ENCODE measurements at places on chromosomes 2 and 18. TPM values are rescaled to one million over a fixed set of nuclear protein-coding genes. Genes with fewer than 3 reads are reported as not detected.

Gene SCN2A
- not detected for total RNA-seq

DNA sequence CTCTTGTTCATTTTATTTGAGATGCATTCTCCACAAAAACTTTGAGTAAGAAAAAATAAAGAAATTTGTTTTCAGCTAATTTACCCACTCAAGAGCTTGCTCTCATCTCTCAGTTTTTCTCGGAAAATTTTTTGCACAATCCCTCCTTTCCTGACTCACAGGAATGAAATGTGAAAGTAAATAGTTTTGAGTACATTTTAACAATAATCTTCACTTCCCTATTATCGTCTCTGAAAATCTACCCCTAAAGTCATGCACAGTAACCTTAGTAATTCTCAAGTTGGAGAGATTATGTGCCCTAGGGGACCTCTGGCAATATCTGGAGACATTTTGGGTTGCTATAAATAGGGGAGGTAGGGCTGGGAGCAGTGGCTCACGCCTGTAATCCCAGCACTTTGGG, 2.6 kb downstream of the CYB5A start:
- H3K27ac ChIP-seq: no peak overlapping the region
- peaks cover 21% of the 10 kb centered on the region for H3K4me1 ChIP-seq
- H3K36me3 ChIP-seq: peaks cover 4% of the 10 kb centered on the region
- DNase-seq: no peak

DNA sequence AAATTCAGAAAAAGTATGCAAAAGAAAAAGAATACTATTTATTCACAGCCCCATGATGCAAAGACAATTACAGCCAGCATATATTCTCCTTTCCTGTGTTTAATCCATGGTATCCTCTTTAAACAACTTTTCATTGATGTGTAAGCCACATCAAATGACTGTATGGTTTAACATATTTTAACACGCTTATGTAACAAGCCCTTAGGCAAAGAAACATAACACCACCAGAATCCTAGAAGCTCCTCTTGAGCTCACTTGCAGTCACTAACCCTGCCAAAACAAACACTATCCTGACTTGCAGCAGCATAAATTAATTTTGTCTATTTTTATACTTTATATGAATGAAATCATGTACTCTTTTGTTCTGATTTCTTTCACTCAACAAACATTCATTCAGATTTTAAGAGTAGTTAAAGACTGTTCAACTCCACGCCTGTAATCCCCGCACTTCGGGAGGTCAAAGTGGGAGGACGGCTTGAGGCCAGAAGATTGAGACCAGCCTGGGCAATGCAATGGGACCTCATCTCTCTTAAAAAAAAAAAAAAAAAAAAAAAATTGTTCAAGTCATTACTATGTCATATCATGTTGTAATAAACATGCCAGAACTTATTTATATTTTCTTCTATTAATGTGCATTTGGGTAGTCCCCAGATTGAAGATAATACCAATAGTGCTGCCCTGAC, 226.3 kb downstream of the NBAS start:
- H3K4me1 ChIP-seq: peaks cover 9% of the 10 kb centered on the region
- no peaks in the 10 kb centered on the region for H3K27me3 ChIP-seq
- H3K27ac ChIP-seq: no peak overlapping the region
- DNase-seq: no peak
- H3K4me3 ChIP-seq: no peak overlapping the region

- H3K27ac ChIP-seq: peak overlapping the region; percentile 82
- no peaks in the 10 kb centered on the region for H3K36me3 ChIP-seq
- peak overlapping the region; percentile 22 for H3K4me3 ChIP-seq
Measured at GRCh38 chr2:74566754-74567085, 12.2 kb downstream of the DOK1 start.

DNA sequence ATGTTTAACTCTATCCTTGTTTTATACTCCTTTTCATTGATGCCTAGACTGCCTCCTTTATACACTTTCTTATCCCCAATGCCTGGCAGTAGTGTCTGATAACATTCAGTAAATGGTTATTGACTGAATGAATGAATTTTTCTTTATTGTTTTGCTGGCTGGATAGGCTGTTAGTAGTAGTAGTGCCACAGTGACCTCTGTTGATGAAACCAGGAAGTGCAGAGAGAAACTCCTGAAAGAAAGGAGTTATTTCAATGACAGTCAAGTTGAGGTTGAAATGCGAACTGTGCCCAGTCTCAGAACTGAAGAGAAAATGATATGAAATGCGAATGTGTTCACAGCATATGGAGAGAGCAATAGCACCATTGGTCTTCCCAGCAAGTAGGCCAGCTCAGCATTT, 26.8 kb upstream of the SLC9A2 start:
- H3K27me3 ChIP-seq: peaks cover 15% of the 10 kb centered on the region
- no peak overlapping the region for H3K27ac ChIP-seq
- no peaks in the 10 kb centered on the region for H3K36me3 ChIP-seq

GRCh38 chr2:102618452-102619413, 620 bp upstream of the SLC9A2 start:
- H3K4me3 ChIP-seq: peak overlapping the region; percentile 55
- peaks cover 13% of the 10 kb centered on the region for H3K4me1 ChIP-seq
- peaks cover 49% of the 10 kb centered on the region for H3K27me3 ChIP-seq
- H3K27ac ChIP-seq: no peak overlapping the region
- peak; percentile 46 for DNase-seq

GRCh38 chr2:106847366-106847765, 38.6 kb downstream of the ST6GAL2 start:
- no peak overlapping the region for H3K4me3 ChIP-seq
- no peaks in the 10 kb centered on the region for H3K27me3 ChIP-seq
- no peak for DNase-seq
- H3K36me3 ChIP-seq: no peaks in the 10 kb centered on the region

Gene CNGA3
- not detected for total RNA-seq

DNA sequence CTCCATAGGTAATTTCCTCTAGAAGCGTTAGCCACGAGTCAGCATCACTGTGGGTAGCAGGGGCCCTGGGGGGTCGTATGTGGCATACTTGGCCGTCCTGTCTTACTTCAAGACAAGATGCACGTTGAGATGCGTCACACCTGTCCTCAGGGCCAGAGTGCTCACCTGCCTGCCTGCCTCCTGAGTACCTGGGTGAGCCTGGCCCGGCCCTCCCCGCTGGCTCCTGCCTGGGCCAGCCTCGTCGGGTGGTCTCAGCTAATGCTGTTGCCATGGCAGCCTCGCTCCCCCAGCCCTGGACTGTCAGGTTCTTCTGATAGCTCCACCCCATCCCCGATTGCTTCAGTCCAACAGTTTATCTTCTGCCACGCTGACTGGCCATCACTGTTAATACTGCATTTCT, 232.4 kb downstream of the GBX2 start:
- no peaks in the 10 kb centered on the region for H3K4me1 ChIP-seq
- no peaks in the 10 kb centered on the region for H3K36me3 ChIP-seq
- no peak overlapping the region for H3K4me3 ChIP-seq
- no peak for DNase-seq
- no peaks in the 10 kb centered on the region for H3K27me3 ChIP-seq
- no peak overlapping the region for H3K27ac ChIP-seq

DNA sequence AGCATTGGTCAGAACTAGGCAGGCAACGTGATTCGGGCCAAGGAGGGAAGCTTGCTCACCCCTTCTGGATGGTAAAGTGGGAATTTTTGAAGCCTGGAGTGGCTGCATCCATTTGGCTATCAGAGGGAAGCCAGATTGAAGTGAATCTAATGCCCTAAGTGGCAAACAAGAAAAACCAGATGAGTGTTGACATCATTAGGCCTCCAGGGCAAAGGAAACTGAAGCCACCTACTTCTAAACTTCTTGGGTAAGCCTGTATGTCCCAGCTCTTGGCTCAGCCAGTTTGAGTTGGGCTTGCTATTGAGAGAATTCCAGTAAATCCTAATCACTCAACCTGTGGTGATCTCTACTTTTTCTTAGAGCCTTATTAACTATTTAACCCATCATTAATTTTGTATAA, 20.9 kb downstream of the SOX11 start:
- H3K36me3 ChIP-seq: no peaks in the 10 kb centered on the region
- DNase-seq: no peak
- no peak overlapping the region for H3K4me3 ChIP-seq
- no peaks in the 10 kb centered on the region for H3K27me3 ChIP-seq

- H3K4me1 ChIP-seq: no peaks in the 10 kb centered on the region
- no peaks in the 10 kb centered on the region for H3K36me3 ChIP-seq
- no peaks in the 10 kb centered on the region for H3K27me3 ChIP-seq
Measured at GRCh38 chr2:46382331-46383112, 85.3 kb downstream of the EPAS1 start.

Gene MAP3K19
- total RNA-seq: not detected

Gene NEU4
- total RNA-seq: 0.54 TPM

DNA sequence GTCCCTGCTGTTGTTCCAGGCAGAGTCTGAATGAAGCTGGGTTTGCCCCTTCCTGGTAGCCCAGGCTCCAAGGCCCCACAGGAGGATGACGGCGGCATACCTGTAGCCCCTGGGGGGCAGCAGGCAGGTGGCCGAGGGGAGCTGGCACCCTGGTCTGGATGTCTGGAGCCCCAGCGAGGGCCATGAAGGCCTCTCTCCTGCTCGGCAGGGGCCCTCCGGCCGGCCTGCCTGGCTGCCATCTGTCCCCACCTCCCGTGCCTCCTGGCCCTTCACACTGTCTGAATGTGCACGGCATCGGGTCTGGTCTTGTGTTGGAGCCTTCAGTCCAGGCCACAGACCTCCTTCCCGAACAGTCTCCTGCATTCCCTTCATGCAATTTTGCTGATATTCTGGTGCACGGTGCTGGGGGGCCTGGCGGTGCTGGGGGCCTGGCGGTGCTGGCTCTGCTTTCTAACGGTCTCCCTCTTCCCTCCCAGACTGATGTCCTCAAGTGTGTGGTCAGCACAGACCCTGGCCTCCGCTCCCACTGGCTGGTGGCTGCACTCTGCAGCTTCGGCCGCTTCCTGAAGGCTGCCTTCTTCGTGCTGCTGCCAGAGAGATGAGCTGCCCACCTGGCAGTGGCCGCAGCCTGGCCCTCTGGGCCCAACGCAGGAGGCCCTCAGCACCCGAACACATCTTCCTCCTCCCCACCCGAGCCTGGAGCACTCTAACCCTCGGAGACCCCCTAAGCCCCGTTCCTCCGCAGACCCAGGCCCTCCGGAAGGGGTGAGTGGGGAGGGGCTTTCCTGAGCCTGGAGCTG, 13.5 kb downstream of the BOK start:
- H3K4me3 ChIP-seq: no peak overlapping the region
- H3K36me3 ChIP-seq: no peaks in the 10 kb centered on the region
- no peaks in the 10 kb centered on the region for H3K4me1 ChIP-seq
- H3K27me3 ChIP-seq: no peaks in the 10 kb centered on the region
- DNase-seq: no peak

DNA sequence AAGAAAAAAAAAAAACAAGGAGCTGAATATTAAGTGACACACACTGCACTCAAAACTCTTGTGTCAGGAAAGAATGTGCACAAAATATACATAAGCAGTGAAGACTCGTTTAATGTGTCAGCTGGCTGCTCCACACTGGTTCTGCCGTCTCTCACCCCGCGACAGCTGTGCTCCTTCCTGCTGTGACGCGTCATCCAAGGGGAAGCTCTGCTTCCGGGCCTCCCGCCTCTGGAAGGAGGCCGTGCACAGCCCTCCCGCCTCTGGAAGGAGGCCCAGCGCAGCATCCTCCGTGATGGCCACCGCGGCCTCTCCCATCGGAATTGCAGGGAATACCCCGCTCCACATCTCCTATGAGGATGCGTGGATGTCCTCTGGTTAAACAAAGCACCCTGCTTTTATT, 151.0 kb downstream of the HDAC4 start:
- no peaks in the 10 kb centered on the region for H3K36me3 ChIP-seq
- no peak overlapping the region for H3K27ac ChIP-seq
- H3K27me3 ChIP-seq: no peaks in the 10 kb centered on the region
- no peak overlapping the region for H3K4me3 ChIP-seq
- peaks cover 52% of the 10 kb centered on the region for H3K4me1 ChIP-seq

DNA sequence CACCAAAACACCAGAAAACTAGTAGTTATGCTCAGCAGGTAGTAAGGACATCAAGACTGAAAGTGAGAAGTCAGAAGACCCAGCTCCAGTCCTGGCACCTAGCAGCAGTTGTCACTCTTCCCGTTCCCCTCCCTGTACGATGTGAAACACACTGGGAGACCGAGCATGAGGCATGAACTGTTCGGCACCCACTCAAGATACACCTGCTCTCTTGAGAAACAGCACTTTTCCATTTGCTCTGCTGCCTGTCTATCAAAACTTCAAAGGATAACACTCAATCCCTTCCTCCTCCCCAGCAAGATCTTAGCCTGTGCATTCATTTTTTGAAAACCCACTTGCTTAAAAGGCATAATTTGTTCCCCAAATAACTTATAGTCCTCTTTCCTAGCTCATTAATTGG, 123.9 kb downstream of the PLEKHM3 start:
- no peaks in the 10 kb centered on the region for H3K36me3 ChIP-seq
- no peak overlapping the region for H3K4me3 ChIP-seq
- H3K4me1 ChIP-seq: peaks cover 3% of the 10 kb centered on the region
- no peak for DNase-seq
- no peaks in the 10 kb centered on the region for H3K27me3 ChIP-seq

- no peaks in the 10 kb centered on the region for H3K27me3 ChIP-seq
- H3K4me3 ChIP-seq: no peak overlapping the region
- peaks cover 14% of the 10 kb centered on the region for H3K4me1 ChIP-seq
- no peak for DNase-seq
Measured at GRCh38 chr2:120290737-120291136, 38.1 kb downstream of the RALB start.

GRCh38 chr2:20444101-20444992, 2.5 kb upstream of the RHOB start:
- no peak overlapping the region for H3K4me3 ChIP-seq
- peaks cover 4% of the 10 kb centered on the region for H3K27me3 ChIP-seq
- no peak overlapping the region for H3K27ac ChIP-seq

Gene KATNAL2
- total RNA-seq: 1.3 TPM

- peaks cover 15% of the 10 kb centered on the region for H3K4me1 ChIP-seq
- H3K4me3 ChIP-seq: no peak overlapping the region
- H3K36me3 ChIP-seq: no peaks in the 10 kb centered on the region
- no peak overlapping the region for H3K27ac ChIP-seq
- peak; percentile 20 for DNase-seq
Measured at GRCh38 chr2:190340369-190340768, 3.0 kb upstream of the INPP1 start.

DNA sequence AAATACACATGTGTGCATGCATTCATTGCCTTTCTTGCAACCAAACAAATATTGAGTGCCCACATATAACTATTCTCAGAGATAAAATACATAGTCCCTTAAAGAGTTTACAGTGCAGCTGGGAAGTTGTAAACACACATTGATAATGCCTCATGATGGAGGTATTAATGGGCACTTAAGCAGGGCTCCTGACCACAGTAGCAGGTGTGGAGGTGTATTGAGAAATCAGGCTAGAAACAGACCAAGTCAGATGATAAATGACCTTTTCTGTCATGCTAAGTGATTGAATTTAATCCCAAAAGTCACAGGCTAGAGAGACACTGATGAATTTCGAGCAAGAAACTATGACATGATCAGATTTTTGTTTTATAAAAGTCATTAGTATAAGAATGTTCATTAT, 157.7 kb downstream of the ZNF385B start:
- H3K27ac ChIP-seq: no peak overlapping the region
- H3K36me3 ChIP-seq: no peaks in the 10 kb centered on the region
- DNase-seq: no peak
- peaks cover 2% of the 10 kb centered on the region for H3K27me3 ChIP-seq
- no peaks in the 10 kb centered on the region for H3K4me1 ChIP-seq
- no peak overlapping the region for H3K4me3 ChIP-seq
